CD4-positive, alpha-beta T cell treated with Interleukin-21 for 1 hour (primary cell): ENCODE measurements at places on chromosomes 1 and 21.
A peak's percentile ranks its signal among the peaks of the same experiment; 100 is the strongest.

DNA sequence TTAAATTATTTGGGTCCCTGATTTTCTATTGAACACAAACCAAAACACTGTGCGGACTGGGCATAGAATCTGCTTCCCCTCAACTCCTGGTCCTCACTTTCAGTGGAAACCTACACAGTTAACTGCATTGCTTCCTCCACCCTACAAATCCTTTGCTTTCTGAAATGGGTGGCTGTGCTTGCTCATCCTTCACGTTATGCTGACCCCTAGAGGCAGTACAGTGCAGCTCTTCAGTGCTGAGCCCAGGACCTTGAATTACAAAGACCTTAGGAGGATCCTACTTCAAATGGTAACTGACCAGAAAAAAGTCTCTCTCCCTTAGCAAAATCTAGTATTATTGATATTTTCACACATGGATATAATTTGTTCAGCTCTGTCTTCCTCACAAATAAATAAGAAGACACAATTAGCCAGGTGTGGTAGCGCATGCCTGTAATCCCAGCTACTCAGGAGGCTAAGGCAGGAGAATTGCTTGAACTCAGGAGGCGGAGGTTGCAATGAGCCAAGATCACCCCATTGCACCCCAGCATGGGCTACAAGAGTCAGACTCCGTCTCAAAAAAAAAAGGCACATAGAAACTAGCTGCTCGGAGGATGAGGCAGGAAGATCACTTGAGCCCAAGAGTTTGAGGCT is 63.4 kb upstream of the L1TD1 start:
- DNase-seq: no peak

GRCh38 chr21:45304945-45305344 is 17.2 kb upstream of the POFUT2 start:
- DNase-seq: peak; percentile 42

DNA sequence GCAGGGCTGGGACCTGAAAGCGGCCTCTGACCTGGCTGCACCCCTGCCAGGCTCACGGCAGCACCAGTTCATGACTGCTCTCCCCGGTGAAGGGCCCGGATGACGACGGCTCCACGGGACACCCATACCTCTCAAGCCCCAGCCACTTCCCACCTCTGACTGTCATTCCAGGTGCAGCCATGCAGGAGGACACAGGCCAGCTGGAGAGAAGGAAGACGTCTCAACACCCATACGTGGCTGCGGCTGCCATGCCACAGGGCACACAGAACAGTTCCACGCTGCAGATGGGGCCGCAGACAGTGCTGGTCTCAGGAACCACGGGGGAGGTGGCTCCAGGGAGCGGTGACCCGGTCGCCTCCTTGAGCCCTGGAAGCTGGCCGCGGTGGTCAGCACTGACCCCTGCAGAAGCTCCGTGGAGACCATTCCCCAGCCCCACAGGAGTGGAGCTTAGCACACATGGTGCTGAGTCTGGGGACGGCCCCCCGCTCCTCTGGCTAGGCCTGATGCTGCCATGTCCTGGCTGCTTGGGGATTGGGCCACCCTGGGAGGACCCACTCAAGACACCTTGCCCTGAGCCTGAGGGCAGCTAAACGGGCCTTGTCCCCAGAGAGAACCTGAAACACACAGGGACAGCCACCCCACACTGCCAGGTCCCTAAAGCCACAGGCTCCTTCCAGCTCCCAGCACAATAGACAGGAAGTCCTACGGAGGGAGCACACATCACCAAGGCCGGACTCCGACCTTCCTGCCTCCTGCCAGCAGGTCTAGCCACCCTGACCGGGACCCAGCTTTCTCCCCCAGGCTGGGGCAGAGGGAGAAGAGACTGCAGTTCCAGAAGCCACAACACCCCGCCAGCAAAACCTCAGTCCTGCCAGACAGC is 8.6 kb downstream of the WNT9A start:
- DNase-seq: no peak

- DNase-seq: no peak
Measured at GRCh38 chr1:213273546-213273945, 222.5 kb downstream of the RPS6KC1 start.

- peak; percentile 68 for DNase-seq
Measured at GRCh38 chr1:200153277-200154055, 126.0 kb downstream of the NR5A2 start.

DNA sequence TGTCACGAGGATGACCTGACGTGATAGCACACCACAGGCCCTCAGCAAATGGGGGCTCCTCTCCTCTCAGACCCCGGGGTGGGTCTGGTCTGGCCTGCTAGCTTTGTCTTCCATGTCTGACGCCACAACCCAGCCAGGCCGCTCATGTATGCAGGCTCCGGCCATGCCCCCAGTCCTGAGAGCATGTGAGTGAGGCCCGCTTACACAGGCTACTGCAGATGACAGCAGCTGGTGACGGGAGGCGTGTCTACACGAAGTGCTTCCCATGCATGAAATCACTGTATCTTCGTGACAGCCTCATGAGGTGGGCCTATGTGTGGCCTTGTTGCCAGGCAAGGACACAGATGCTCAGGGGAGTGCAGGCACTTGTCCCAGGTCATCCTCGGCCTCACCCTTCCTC is 16.4 kb downstream of the WNT4 start:
- no peak for DNase-seq

DNA sequence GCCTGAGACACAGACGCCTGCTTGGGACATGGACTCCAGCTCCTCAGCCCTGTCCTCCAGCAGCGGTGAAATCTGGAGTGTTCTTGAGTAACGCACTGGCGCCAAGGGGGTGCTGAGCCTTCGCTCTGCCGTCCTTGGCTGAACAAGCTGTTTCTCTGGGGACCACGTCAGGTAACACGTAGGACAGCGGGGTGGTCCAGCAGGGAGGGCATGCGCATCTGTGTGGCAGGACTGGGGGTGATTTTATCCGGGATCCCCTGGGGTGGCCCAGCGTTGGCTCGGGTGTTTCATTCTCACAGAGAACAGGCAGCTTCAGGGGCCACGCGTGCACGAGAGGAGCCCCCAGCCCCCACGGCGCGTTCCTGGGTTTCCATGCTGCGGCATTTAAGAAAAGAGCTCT is 61.2 kb downstream of the AGPAT3 start:
- DNase-seq: no peak

- no peak for DNase-seq
Measured at GRCh38 chr1:42936309-42937078, 22.2 kb downstream of the SLC2A1 start.

- no peak for DNase-seq
Measured at GRCh38 chr21:45511007-45511406, 31.2 kb downstream of the SLC19A1 start.

GRCh38 chr1:193346085-193346484 is 159.7 kb upstream of the B3GALT2 start:
- no peak for DNase-seq

DNA sequence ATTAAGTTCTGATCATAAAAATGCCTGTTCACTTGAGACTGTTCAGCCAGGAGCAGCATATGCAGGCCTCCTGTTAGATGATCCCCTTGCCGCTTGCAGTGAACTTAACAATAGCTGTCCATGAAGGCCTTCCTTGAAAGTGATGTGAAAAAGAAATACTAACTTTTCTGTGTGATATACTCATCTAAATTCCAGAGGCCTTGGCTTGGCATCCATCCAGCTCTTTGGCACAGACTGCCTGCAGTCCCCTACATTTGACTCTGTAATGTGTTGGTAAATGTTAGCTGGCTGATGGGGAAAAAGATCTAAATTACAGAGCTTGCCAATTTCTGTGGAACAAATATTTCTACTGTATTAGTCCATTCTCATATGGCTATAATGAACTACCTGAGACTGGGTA is 73.7 kb downstream of the KCNK2 start:
- no peak for DNase-seq

DNA sequence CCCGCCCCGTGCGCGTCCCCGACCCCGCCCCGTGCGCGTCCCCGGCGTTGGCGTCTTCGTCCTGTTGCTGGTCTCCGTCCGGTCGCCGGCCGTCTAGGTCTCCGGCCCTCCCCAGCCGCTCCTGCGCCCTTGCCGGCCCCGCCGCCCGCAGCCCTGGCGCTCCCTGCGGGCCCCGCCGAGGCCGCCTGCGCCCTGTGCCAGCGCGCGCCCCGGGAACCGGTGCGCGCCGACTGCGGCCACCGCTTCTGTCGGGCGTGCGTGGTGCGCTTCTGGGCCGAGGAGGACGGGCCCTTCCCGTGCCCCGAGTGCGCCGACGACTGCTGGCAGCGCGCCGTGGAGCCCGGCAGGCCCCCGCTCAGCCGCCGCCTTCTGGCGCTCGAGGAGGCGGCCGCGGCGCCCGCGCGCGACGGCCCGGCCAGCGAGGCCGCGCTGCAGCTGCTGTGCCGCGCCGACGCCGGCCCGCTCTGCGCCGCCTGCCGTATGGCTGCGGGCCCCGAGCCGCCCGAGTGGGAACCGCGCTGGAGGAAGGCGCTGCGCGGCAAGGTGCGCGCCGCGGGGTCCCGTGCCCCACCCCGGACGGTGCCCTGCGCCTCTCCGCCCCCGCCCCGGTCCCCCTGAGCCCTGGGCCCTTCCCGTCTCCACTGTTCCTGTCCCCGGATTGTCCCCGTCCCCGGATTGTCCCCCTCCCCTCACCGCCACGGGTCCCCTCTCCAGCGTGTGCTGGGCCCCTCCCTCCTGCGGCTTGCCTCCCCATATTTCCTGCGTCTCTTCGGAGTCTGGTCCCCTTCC is at the start of gene RNF187:
RNF187 (plus strand) TSS at position 47 of the 789 bp plus-strand sequence.
- DNase-seq: peak; percentile 85

- DNase-seq: no peak
Measured at GRCh38 chr1:199723250-199723956, 304.1 kb upstream of the NR5A2 start.

DNA sequence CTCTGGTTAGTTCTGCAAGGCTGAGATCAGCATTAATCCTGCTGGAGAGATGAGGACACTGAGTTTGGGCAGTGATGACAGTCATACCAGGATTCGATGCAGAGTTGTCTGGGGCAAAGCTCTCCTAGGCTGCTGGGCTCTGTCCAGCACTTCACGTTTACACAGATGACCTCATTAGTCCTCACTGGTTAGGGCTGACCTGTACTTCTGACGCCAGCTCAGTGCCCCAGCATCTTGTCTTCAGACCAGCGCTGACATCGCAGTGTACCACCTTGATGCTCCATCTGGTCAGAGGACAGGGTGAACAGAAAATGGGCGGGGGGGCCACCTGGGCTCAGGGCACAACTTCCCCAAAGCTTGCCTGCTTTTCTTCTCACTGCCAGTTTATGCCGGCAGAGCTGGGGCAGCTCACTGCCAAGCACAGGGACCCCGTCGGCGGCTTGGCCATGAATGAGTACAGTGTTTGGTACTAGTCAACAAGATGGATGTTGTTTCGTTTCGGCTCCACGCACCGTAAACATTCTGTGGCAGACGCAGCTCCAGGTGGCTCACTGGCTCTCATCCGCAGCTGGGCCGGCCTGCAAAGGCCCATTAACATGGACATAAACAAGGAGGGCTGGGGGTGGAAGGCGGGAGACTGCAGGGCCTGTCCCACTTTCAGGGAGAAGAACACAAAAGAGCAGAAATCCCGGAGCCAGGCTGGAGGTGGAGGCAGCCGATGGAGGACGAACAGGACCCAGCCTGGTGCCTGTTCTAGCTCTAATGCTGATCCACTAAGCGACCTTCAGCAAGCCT is 118.7 kb downstream of the GLIS1 start:
- DNase-seq: no peak

DNA sequence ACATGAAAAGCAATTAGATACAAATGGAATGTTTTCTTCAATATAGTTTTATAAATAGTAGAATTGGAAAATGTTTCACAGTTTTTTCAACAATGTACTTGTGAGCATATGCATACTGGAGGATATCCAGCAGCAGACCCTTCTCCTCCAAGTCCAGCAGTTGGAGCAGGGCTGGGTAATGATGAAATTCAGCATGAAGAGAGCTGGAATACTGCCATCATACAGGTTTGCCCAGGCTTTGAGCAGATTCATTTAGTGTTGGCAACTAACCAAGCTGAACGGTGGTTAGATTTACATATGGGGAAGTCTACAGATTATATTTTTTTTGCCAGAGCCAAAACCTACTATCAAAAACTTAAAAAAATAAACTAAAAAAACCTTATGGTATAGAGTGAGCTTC is 38.3 kb downstream of the WDR3 start:
- no peak for DNase-seq

- DNase-seq: no peak
Measured at GRCh38 chr1:203681739-203682138, 55.1 kb downstream of the ATP2B4 start.

DNA sequence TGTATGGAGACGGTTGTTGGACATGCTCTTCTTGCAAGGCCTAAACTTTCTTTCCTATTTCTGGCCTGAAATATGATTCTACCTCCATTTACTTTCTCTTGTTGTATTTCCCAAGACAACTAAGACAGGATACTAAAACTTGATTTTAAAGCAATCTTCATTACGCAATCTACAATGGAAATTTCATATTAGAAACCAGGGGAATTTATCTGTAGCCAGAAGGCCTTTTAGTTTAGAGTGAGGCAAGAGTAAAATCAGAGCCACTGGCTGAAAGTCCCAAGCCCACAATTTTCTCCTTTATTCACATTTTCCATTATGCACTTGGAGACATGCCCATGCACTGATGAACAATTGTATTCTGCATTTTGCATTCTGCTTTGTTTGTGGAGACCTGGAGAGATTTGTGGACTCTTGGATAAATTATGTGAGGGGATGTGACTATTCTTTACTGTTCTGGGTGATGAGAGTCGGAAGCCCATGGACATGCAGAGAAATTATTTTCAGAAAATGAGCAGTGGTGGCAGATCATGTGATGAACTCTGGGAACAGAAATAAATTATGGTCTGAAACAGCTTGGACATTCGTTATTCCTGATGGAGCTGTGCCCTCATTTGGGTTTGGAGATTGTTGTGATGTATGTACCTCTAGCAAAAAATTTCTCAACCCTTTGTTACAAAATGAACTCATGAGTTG is 336.8 kb downstream of the SEC16B start:
- DNase-seq: no peak

- peak; percentile 52 for DNase-seq
Measured at GRCh38 chr1:153404768-153405167, 11.6 kb upstream of the S100A7A start.

- DNase-seq: no peak
Measured at GRCh38 chr1:21855257-21856096, 43.4 kb downstream of the LDLRAD2 start.

GRCh38 chr1:115771847-115772457 is 3.4 kb upstream of the CASQ2 start:
- DNase-seq: peak; percentile 12

GRCh38 chr1:10388387-10388715 is 10.5 kb upstream of the PGD start:
- no peak for DNase-seq

- no peak for DNase-seq
Measured at GRCh38 chr21:19864476-19864875, 1133.7 kb upstream of the NCAM2 start.

- DNase-seq: peak; percentile 41
Measured at GRCh38 chr1:230753586-230754251, 6.5 kb downstream of the CAPN9 start.

- DNase-seq: no peak
Measured at GRCh38 chr1:177021687-177022086, 142.8 kb downstream of the ASTN1 start.
